ENCODE measurements at places on chromosomes 12 and 14.

DNA sequence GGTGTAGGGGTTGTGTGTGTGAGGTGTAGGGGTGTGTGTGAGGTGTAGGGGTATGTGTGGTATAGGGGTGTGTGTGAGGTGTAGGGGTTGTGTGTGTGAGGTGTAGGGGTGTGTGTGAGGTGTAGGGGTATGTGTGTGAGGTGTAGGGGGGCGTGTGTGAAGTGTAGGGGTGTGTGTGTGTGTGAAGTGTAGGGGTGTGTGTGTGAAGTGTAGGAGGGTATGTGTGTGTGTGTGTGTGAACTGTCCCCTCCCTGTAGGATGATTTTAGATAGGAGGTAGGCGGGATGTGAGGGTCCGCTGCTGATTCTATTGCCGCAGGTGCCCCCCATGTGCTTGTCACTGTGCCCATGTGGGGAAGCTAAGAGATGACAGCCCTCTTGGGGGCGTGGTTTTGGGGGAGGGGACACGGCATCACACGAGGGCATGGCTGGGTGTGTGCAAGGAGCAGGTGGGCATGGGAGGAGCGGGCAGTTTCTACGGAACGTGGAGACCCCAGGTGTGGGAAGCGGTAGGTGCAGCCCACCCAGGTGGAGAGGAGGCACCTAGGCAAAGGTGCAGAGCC lies 88.5 kb downstream of the DDX51 start:
- DNase-seq, result no peak

- no peak for DNase-seq
These were observed 347.2 kb upstream of the DCN start for GRCh38 chr12:91529829-91530228.

DNA sequence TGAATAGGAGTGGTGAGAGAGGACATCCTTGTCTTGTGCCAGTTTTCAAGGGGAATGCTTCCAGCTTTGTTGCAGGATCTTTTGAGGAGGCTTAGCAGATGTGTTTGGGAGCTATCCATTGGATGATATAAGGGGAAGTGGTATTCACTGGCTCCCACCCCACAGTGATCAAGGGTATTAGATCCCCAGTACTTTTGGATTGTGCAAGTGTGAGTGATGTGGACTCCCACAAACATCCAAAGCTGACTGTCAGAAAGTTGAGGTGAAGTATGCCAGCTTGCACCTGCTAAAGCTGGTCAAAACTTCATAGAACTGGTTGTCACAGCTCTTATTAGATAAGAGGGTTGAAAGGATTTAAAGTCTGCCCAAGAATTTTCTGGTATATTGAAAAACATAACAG lies 110.1 kb upstream of the BTG1 start:
- DNase-seq, result no peak

DNA sequence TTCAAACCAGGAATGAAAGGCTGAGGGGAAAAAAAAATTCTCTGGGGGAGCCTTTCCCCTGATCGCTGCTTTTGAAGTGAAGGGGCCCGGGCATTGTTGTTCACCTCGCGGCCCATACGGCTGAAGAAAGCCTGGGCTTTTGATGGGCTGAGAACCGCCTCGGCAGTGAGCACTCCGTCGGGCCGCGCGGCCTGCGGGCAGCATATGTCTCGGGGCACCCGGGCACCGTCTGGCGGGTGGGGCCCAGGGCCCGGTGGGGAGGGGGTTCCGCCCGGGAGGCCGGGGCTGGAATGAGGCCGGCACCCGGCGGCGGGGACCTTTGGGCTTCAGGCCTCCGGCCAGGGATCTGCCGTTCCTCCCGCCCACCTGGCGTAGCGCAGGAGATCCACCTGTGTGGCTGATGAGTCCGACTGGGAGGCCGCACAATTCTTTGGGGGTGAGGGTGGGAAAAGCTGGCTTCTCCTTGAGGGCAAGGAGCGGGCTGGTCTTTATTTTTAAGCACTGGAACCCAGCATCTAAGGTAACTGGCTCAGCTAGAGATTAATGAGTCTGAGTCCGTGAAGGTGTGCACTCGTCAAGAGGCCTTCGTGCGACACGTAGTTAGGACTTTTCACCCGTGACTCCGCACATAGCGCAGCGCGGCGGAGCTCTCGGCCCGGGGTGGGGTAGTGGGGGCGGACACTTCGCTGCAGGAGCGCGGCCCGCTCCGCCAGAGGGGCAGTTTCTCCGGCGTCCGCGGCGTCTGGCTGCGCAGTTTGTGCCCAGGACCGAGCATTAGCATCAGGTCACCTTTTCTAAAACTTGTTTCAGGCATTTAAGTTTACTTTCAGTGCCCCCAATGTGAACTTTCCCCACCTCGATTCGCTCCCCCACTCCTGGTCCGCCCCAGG lies 10.6 kb downstream of the FOXA1 start:
- DNase-seq, result no peak

DNA sequence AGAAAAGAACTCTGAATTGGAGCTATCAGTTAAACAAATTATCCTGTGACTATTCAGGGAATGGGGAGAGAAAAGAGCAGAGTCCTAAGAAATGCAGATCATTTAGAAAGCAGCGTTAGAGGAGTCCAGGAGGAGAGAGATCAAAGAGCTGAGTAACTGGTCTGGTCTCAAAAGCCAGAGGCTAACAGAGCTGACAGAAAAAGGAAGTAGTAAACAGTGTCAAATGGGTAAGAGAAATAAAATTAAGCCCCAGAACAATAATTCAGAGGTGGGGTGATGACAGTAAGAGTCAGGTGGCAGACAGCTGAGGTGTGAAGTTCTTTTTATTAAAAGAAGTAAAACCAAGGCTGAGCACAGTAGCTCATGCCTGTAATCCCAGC lies 19.3 kb downstream of the GXYLT1 start:
- no peak for DNase-seq

GRCh38 chr12:19999805-20000138 lies 368.6 kb upstream of the PDE3A start:
- DNase-seq, result no peak

GRCh38 chr12:74602881-74603672 lies 65.4 kb downstream of the ATXN7L3B start:
- no peak for DNase-seq

DNA sequence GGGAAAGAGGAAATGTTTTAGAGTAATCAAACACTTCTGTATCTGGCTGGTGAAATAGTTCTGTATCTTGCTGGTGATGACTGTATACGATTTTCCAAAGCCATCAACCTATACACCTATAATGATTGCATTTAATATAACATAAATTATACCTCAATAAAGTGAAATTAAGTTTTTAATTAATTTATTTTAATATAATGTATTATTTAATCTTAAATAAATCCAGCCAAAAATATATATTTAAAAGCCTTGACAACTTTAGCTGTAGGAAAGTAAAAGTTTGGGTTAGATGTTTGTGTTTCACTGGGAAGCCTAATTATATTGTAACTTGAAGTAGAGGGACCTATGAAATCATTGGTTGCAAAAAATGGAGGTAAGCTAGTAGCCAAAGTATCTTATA lies 654.8 kb upstream of the MIS18BP1 start:
- no peak for DNase-seq

DNA sequence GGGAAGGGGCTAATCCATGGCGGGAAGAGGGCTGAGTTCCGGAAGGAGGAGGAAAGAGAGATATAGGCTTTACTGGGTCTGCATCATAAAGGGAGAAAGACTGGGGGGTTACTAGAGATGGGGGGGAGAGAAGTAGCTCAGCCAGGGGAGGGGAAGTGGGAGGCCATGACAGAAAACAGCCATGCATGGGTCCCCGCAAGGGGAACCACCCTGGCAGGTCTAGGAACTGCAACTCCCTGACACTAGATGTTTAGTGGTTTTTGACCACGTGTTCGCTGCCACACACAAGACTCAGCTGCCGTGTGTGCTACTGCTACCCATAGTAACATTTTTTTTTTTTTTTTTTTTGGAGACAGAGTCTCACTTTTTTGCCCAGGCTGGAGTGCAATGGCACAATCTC lies 145.0 kb downstream of the RIMBP2 start:
- no peak for DNase-seq

GRCh38 chr14:26528415-26529182 lies 69.2 kb downstream of the NOVA1 start:
- no peak for DNase-seq

DNA sequence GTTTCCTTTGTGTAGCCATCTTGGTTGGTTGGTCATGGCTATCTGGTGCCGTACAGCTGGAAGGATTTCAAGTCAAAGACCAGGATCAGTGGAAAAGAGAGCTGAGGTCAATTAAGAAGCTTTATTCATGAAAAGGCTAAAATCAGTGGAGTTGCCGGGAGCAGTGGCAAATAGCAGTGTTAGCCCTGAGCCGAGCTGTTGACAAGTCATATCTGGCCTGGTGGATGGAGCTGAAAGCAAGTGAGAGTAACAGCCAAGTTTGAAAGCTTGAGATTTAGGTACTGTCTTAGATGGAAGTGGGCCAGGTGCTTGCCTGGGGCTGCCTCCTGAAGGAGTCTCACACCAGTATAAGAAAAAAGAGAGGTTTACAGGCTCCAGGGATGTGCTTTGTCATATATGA lies 9.0 kb downstream of the BATF start:
- DNase-seq, result no peak

DNA sequence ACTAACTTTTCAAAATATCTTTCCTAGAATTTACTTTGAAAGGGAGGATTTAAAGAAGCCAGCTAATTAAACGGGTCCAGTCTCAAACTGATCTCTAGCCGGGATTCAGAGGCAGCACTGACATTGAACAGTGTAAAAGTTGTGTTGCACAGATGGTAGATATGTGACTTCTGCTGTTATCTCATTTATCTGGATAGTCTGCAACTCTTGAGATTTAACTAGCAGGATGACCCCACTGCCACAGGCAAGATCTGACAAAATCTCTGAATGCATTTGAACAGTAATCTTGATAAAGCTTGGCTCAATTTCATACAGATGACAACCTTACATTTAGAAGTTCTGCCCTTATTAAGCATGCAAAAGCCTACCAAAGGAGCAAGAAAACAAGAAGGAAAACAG lies 138.0 kb upstream of the CPNE8 start:
- no peak for DNase-seq

DNA sequence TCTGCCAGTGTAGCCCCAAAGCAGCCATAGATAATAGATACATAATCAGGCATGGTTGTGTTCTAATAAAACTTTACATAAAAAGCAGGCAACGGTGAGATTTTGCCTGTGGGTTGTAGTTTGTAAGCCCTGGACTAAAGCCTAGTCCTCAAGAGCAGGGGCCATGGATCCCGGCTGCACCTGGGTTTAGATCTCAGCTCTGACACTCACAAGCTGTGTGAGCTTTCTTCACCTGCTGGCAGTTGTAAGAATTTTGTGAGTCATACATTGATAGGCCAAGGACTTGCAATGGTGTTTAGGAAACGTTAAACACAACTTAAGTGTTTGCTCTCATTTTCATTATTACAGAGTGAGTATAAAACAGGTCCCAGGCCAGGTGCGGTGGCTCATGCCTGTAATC lies 395.8 kb upstream of the TBX3 start:
- no peak for DNase-seq

DNA sequence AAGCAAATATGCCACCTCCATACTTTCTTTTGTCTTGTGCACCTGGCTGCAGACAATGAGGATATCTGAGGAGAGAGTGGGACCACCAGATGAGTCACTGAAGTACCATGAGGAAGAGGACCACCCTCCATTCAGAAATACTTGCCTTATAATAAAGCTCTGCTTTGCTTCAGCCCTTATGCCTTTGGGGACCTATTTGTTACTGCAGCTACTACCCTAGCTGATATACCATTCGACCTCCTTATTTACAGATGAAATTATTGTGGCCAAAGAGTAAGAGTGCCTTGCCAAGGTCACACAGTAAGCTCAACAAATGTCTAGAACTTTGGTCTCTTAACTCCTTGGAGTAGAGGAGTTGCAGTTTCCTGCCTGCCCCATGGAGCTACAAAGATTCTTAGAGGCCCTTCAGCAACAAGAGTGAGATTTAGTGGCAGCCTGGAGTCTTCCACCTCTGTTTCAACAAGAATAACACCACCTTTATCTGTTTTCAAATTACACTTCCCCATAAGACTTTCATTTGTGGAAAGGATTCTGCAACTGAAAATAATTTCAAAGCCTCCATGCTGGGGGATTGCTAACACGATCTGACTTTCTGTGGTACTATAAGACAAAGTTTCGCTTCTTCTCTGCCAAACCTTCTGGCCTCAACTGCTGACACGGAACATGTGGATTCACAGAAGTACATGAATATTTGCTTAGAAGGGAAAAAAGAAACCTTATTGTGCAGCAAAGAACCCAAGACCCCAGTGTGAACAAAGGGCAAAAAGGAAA lies 3.6 kb downstream of the CMKLR1 start:
- no peak for DNase-seq

DNA sequence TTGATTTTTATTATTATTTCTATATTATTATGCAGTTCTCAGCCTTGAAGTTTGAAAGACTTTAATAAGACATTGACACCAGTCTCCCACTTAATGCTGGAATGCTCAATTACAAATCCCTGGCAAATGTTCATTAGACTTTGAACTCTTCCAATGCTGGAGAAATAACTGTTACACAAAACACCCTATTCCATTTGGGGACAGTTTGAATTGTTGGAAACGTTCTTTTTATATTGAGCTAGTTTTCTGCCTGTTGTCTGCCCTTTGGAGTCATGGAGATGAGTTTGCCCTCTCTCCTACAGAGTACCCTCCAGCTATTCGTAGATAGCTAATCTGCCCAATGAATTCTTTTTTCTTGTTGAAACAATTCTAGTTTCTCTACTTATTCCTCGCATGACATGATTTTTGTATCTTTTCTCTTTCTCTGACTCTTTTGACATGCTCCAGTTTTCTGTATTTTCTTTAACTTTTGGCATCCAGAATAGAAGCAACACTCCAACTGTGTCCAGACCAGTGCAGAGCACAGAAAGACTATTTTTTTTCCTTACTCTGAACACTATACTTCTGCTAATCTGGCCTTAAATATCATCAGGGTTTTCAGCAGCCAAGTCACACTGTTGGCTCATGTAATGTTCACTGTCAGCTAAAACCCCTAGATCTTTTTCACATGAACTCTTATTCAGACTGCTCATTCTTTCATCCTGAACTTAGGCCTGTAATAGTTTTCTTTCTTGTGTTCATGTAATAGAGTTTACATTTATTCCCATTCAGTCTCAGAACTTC lies 379.3 kb downstream of the RAD51B start:
- no peak for DNase-seq

GRCh38 chr12:57240066-57240921 lies 10.7 kb downstream of the STAC3 start:
- DNase-seq, result no peak

GRCh38 chr12:117394491-117394890 lies 33.1 kb upstream of the NOS1 start:
- DNase-seq, result no peak

GRCh38 chr12:91347481-91348214 lies 165.0 kb upstream of the DCN start:
- no peak for DNase-seq

- DNase-seq, result no peak
These were observed 66.3 kb downstream of the NCOR2 start for GRCh38 chr12:124501112-124501561.

- DNase-seq, result no peak
These were observed 10.7 kb downstream of the MOAP1 start for GRCh38 chr14:93173943-93174395.

GRCh38 chr12:108525681-108526080 lies 10.6 kb downstream of the FICD start:
- DNase-seq, result no peak

Data from forelimb muscle (tissue), 1 donor.